NCI-H1417 (cell line): ENCODE measurements at places on chromosomes 12 and 14.
A peak's percentile ranks its signal among the peaks of the same experiment; 100 is the strongest.

GRCh38 chr14:103856607-103857006 lies 9.2 kb upstream of the PPP1R13B start:
- DNase-seq, result no peak

DNA sequence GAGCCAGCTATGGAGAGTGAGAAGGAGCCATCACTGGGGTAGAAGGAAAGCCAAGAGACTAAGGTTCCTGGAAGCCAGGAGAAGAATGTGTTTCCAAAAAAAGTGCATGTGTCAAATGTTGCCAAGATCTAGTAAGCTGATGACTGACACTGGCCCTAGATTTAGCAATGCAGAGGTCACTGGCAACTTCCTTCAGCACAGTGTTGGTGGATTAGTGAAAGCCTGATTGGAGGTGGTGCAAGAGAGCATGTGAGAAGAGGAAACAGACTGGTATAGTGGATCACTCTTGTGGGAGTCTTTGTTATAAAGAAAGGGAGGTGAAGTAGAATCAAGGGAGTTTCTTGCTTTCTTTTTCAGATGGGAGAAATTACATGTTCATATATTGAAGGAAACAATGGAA lies 34.1 kb upstream of the CHGA start:
- no peak for DNase-seq

GRCh38 chr14:29043737-29044136 lies 277.1 kb downstream of the FOXG1 start:
- no peak for DNase-seq

- DNase-seq, result peak; percentile 79
Observed at GRCh38 chr14:76346391-76347160, 29.4 kb upstream of the ESRRB start.

DNA sequence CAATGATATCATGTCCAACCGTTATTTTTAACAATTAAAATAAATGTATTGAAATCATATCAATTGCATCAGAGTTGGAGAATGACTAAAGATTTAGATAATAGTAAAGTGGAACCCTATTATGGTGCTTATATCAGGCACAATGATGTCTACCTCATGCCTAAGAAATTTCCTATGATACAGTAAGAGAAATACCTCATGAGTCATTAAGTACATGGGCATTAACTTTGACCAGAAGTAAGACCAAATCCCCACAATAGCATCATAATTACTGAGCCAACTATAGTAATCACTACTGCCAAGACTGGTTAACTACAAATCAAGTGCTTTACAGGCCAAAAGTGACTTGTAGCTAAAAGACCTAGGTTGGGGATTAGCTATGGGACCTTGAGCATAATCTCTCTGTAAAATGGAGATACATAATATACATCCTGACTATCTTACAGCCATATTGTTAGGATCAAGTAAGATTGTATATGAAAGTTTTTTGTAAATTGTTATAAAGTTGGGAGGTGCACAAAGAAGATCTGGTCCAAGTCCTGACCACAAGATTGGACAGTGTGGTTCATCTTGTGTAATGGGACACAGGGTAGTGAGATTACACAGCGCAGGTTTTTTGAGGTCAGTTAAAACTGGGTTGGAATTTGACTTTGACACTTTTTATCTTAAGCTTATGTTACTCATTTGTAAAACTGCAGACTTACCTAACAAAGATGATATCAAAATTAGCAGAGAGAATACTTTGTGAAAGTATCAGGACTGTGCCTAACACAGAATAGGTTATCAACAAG lies 60.5 kb downstream of the ERGIC2 start:
- DNase-seq, result no peak

DNA sequence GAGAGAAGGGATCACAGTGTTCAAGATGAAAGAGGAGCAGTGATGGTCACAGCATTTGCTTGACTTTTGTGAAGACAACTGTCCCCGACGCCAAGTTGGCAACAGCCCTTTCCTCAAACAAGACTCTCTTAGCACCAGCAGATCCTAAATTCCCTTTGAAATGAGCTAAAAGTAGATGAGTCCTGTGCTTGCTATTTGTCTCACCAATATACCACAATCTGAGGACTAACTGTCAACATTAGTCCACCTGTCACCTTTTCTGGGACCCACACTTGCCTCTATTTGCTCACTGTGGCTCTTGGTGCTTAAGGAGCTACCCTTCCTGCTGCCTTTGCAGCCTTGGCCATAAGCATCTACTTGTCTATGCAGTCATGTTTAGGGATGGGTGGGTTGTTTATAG lies 47.4 kb upstream of the COL2A1 start:
- DNase-seq, result no peak

- DNase-seq, result no peak
Observed at GRCh38 chr12:2680676-2681039, 114.1 kb upstream of the FKBP4 start.

DNA sequence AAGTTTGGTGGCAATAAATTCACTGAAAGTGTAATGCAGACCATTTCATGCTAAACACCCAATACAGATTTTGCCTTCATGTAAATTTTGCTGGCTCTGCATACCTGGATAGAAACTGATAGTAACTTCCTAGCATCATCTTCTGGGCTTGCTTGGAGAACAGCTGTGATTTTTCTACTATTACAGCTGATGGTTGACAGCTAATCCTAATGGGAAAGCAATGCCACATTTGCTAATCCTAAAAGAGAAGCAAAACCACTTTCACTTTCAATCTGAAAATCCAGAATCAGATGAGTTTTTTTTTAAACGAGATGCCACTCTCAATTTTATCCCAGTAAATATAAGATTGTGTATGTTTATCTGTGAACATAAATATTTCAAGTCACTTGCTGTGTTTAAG lies 1035.9 kb downstream of the TRHDE start:
- no peak for DNase-seq

GRCh38 chr12:22541496-22542155 lies 2.7 kb downstream of the C2CD5 start:
- no peak for DNase-seq

GRCh38 chr12:126428769-126429168 lies 1363.5 kb downstream of the AACS start:
- no peak for DNase-seq

GRCh38 chr12:51323317-51323960 lies 535 bp downstream of the BIN2 start:
- DNase-seq, result no peak
